ENCODE measurements at places on chromosomes 16 and 17. TPM values are rescaled to one million over a fixed set of nuclear protein-coding genes. Genes with fewer than 3 reads are reported as not detected.

The C16orf96 gene
- 0.17 TPM for total RNA-seq

The SLC52A1 gene
- 0.85 TPM for total RNA-seq

The XYLT2 gene
- total RNA-seq, result 31.9 TPM

- no peaks in the 10 kb centered on the region for H3K27me3 ChIP-seq
- DNase-seq, result no peak
- no peak overlapping the region for H3K27ac ChIP-seq
- peaks cover 2% of the 10 kb centered on the region for H3K4me1 ChIP-seq
- H3K4me3 ChIP-seq, result no peak overlapping the region
- H3K36me3 ChIP-seq, result peaks cover 10% of the 10 kb centered on the region
Measured at GRCh38 chr16:88718178-88718577, 11.9 kb downstream of the CTU2 start.

DNA sequence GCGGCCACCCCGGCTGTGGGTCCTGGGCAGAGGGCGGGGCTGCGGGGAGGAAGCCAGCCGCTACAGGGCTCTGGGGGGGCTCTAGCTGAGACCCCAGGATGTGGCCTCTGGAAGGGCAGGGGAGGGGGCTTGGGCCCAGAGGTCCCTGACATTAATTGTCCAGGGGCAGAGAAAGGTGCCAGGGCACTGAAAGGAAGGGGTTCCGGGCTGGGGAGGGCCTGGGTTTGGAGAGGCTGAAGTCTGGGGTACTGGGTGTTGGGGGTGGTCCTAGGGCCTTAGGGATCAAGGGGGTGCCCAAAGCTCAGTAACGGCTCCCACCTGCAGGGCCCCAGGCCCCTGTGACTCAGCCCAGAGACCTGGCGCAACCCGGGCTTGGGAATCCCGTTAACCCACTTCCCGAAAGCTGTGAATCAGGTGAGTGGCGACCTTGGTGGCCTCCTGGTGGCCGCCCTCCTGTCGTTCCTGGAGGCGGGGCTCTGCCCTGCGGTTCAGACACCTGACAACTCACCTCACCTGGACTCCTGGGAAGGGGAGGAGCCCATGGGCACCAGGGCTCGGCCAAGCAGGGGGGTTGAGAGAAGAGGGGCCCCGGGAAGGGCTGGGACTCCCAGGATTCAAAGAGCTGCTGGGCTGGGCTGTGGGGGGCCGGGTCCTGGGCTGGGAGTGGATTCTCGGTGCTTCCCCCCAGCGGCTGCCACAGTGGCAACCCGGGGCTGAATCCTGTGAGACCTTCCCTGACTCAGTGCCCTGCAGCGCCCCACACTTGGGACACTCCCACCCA is 465 bp upstream of the PRSS22 start:
- H3K27me3 ChIP-seq, result peaks cover 8% of the 10 kb centered on the region
- H3K4me3 ChIP-seq, result no peak overlapping the region
- H3K36me3 ChIP-seq, result no peaks in the 10 kb centered on the region
- peaks cover 3% of the 10 kb centered on the region for H3K4me1 ChIP-seq
- no peak for DNase-seq
- no peak overlapping the region for H3K27ac ChIP-seq

GRCh38 chr17:12222392-12222791 is 201.7 kb downstream of the MAP2K4 start:
- no peak overlapping the region for H3K27ac ChIP-seq
- no peaks in the 10 kb centered on the region for H3K36me3 ChIP-seq
- DNase-seq, result no peak

GRCh38 chr16:54928016-54928356 is 2.7 kb upstream of the IRX5 start:
- H3K27me3 ChIP-seq, result peaks cover 62% of the 10 kb centered on the region
- peak overlapping the region; percentile 79 for H3K27ac ChIP-seq
- H3K36me3 ChIP-seq, result peaks cover 1% of the 10 kb centered on the region
- DNase-seq, result no peak

GRCh38 chr17:67526700-67527099 is 149.6 kb downstream of the PITPNC1 start:
- no peak for DNase-seq
- no peaks in the 10 kb centered on the region for H3K27me3 ChIP-seq
- H3K4me1 ChIP-seq, result peaks cover 2% of the 10 kb centered on the region
- H3K4me3 ChIP-seq, result no peak overlapping the region
